ENCODE measurements at places on chromosomes 5 and 9.
A peak's percentile ranks its signal among the peaks of the same experiment; 100 is the strongest.

DNA sequence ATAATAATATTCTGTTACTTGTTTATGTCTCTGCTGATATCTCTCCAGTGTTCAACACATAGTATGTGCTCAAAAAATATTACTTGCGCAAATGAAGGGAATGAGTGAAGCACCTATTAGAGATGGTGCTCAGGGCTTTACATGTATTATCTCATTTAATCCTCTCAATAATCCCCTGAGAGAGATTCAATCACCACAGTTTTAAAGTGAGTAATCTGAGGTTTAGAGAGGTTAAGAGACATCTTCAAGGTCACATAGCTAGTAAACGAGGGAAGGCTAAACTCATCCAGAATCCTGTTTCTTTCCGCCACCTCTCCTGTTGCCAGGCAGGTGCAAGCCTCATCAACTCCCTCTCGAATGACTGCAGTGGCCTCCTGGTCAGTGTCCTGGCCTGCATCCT lies 82.0 kb downstream of the UGCG start:
- peak; percentile 69 for DNase-seq

GRCh38 chr9:73133921-73134407 lies 17.7 kb upstream of the ANXA1 start:
- DNase-seq = no peak

GRCh38 chr9:79236466-79236865 lies 335.3 kb upstream of the TLE4 start:
- no peak for DNase-seq

- no peak for DNase-seq
Observed at GRCh38 chr9:19371942-19372341, 8.1 kb downstream of the RPS6 start.

- no peak for DNase-seq
Observed at GRCh38 chr9:32344551-32345182, 39.8 kb upstream of the ACO1 start.

GRCh38 chr5:8366266-8366665 lies 497.3 kb downstream of the MTRR start:
- no peak for DNase-seq

DNA sequence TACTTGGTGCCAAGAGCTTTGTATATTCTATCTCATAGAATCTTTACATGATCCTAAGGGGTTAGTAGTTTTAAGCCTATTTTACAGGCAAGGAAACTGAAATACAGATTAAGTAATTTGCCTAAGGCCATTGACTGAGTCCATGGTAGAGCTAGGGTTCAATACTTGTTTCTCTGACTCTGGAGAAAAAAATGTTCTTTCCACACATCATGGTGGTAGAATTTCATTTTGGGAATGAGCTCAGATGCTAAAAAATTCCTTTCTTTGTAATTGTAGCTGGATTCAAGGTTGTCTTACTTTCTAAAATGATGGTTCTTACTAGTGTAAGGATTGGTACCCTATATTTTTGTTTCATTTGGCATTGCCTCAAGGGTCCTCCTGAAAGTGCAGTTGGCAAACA lies 86.0 kb downstream of the ANKRD55 start:
- no peak for DNase-seq

GRCh38 chr5:125052584-125052983 lies 306.1 kb upstream of the ZNF608 start:
- no peak for DNase-seq

GRCh38 chr5:38410304-38410990 lies 146.0 kb downstream of the LIFR start:
- no peak for DNase-seq

DNA sequence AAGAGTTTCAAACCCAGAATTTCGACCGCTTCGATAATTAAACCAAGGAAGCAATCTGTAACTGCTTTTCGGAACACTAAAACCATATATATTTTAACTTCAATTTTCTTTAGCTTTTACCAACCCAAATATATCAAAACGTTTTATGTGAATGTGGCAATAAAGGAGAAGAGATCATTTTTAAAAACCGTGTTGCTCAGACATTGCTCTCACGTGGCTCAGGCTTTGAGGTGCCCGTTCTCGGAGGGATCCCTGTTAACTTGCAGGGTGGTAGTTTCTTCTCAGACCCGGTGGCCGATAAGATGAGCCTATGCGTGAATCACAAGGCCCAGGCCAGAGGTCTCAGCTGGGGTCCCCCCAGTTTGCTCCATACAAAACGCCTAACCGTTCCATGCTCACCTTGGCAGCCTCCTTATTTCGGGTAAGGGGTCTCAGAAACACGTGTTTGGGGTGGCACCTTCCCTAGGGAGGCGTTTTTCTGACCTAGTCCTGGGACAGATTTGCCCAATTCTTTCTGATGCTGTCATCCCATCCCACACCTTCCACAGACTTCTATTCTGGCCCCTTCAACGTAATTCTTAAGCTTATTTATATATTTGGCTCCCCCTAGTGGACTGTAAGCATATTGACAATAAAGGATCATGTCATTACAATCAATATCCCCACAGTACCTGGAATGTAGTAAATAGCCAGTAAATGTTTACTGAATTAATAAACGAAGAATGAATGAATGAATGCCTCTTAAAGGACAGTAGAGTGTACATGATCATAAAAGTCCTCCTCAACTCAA lies 48.1 kb downstream of the THBS4 start:
- peak; percentile 37 for DNase-seq

GRCh38 chr5:56170557-56170956 lies 62.6 kb downstream of the ANKRD55 start:
- no peak for DNase-seq

- DNase-seq = no peak
Observed at GRCh38 chr5:67222243-67223025, 25.8 kb upstream of the CD180 start.

DNA sequence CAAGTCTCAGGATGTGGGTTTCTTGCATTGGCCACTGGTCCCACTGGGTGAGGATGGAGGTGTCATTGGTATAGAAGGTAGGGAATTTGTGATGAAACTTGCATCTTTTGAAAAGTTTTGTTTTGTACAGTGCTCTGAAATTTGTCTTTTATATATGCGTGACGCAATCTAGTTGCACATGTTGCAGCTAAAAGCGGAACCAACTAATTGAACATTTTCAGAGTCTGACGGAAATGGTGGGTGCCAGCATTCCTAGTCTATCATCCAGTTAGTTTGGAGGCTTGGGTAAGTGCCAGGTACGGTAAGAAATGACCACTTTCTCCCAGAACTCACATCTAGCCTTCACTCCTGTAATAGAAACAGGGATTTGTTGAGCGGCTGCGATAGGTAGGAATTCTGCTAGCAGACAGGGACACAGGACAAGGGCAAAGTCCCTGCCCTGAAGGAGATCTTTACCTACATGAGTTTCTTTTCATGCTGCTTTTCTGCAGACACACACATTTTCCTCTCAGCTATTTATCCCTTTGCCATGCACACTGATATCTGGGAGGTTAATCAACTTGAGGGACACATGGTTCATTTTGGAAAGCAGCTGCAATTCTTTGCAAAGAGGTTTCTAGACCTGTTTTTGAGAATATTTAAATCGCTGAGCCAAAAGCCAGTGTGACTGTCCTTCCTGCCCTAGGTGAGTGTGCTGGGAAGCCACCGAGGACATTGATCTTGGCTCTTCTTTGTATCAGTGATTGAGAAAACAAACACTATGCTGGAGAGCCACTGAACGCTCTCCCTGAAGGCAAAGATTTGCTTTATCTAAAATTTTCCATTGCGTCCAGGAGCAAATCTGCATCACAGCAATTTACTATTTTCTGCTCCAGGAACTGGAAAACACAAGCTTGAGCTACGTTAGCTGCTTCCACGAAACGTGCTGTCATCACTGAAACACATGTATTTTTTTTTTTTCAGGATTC lies 89.7 kb downstream of the DAP start:
- DNase-seq = no peak

DNA sequence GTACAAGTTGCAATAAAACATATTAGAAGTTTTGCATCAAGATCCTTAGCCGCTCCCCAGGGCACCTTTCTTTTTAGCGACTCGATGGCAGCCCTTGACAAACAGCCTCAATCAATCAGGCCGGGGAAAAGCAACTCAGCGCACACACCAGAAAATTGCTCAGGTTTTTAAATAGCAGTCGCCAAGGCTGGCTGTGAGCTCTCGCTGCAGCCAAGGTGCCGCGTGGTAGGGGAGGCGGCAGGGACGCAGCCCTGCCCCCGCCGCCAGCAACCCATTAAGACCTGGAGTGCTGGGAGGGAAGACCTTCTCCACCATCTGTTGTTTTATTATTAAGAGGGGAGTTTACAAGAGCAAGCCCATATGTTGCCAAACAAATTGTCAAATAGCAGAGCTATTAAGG lies 22.6 kb downstream of the ASS1 start:
- DNase-seq = peak; percentile 83

GRCh38 chr9:86763791-86764190 lies 183.5 kb downstream of the GAS1 start:
- DNase-seq = no peak

All from D721Med (cell line).